A673 (cell line): ENCODE measurements at places on chromosomes 1 and 21. TPM values are rescaled to one million over a fixed set of nuclear protein-coding genes. Genes with fewer than 3 reads are reported as not detected.

DNA sequence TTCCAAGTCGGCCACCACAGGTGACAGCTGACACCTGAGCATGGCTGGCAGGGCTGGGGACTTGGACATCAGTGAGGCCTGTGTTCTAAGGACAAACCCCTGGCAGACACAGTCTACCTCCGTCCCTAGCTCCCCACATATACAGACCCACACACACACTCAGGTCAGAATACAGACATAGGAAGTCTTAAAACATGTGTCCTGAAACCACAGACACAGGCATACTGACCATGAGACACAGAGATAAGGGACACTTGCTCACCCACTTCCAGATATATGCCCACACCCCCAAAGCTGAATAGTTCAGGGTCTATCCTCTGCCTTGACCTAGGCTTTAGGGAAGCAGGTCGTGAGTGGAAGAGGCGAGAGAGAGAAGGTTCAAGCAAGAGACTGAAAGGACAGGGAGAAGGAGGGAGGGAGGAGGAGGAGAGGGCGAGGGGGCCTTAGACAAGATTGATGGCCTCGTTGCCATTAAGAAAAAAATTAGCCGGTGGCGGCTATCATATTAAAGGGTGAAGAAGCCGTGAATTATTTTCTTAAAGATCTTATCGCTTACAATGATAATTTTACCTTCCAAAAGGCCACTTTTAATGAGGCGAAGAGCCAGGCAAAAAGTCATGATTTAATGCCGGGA is 49.9 kb downstream of the TMEM53 start:
- no peak for DNase-seq

Gene PRAMEF1
- total RNA-seq: not detected in 2 replicates

Gene SEC16B
- 1.3 and 1.6 TPM in 2 replicates for total RNA-seq

DNA sequence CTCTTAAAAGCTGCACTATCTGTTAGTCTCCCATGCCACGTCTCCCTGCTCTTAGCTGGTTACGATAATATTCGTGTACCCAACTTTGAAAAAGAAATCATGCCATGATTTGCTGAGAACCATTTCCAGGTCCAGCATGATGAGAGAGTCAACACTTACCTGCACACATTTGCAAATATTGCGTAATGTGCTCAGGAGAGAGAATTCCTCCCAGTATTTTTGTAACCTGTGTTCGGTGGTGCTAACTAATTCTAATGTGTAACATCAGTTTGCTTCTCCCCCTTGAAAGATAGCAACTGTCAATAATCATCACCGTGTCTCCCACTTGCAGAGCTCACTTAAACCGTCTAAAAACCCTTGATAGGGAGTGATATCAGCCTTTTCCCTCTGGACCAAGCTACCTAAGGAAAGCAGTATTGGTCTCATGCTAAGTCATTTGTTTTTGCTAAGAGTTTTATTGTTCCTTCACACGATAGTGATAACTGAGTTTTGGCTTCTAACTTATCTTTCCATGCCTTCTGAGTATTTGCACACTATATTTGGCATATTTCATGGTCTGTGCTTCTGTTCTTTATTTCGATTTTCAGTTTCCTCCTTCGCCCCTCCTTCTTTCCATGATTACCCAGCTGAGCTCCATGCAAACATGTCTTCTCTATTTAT is 61.1 kb upstream of the IRF2BP2 start:
- no peak for DNase-seq

DNA sequence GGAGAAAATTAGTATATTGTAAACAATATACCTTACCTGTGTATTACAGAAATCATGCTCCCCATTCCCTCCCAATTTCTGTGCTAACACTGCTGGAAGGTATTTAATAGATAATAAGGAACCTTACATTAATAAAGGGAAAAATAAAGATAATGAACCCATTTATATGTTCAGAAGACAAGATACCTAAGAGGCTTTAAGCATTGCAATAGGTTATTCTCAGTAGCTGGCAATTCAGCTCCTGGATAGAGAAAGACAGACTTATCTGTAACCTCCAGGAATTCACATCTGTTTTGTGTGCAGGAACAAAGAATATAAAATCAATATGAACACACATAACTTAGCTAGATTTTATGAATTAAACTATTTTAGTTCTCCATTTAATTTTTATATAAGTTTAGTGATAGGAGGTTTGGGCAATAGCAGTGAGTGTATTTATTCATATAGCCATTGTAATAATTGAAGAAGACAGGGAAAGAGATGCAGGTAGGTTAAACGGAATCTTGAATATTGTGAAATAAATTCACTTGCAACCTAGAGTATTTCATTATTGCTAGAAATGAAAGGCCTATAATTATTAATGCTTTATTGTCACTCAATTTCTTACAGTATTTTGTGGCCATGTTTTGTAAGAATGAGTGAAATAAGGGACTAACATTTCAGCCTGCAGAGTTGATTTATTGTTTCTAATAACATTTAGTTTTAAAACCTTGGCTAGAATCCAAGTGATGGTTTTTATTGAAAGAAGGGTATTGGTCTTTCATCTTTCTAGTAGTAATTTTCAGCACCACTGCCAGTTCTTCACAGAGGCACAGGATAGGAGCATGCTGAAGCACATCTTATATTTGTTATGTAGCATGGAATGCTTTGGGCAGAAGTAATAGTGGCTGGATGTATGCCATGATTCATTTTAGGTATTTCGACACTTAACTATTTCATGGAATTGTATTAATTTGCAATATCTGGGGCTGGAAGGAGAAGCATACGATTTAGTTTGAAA is 1.5 kb downstream of the XPR1 start:
- peak; percentile 8 for DNase-seq

Gene ORC1
- 50.4 and 54.0 TPM in 2 replicates for total RNA-seq

DNA sequence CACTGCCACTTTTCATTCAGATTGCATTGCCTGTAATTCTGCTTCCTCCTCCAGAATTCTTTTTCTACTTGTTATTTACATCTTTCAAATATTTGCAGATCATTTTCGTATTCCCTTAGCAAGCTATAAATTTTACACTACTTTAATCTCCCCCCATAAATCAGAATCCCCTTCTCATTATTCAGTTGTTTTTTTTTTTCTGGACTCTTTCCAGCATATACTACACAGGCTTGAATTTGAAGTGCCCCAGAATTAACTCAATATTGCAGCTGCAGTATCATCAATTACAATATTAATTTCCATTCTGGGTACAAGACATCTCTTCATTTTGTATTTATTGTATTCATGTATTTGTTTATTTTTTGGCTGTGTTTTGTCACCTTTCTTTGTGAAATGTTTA is 1494.3 kb downstream of the AMY1C start:
- no peak for DNase-seq

DNA sequence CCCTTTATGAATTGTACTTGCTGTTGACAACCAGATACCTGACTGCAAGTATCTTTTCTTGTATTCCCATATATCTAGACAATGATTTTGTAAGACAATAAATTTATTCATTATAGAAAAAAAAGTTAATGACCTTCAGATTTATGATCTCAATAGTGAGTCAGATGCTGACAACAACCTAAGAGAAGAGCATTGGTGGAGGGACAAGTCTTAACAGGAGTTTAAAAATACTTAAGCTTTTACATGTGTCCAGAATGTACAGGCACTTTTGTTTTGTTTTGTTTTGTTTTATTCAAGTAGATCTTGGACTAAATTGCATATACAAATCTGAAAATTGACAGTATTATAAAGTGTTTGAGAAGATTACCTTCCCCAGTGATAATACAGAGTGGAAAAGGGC is 1544.6 kb upstream of the B3GALT2 start:
- no peak for DNase-seq

DNA sequence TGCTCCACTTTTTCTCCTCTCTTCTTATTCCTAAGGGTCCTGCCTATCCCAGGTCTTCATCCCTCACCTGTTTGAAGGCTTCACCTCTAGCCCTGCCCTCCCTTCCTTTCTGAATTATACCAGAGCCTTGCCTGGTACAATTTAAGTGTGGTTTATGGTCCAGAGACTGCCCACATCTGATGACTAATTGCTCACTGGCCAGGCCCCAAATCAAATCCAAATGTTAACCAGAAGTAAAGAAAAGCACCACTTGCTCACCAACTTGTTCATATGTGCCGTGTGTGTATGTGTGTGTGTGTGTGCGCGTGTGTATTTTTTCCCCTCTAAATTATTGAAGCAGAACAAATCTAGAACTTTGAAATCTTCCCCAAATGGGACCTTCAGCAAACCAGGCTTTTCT is 26.4 kb downstream of the MYOM3 start:
- DNase-seq: no peak

Gene KRTAP12-2
- 1.6 and 1.8 TPM in 2 replicates for total RNA-seq

Gene PEX11B
- 22.1 and 22.4 TPM in 2 replicates for total RNA-seq

Gene GCSAML
- total RNA-seq: not detected in 2 replicates

Gene TDRD10
- total RNA-seq: not detected in 2 replicates

- DNase-seq: no peak
Measured at GRCh38 chr1:221022331-221022730, 143.1 kb downstream of the HLX start.

Gene RRP1
- 72.5 and 86.4 TPM in 2 replicates for total RNA-seq

GRCh38 chr1:42981255-42981805 is 22.7 kb upstream of the SLC2A1 start:
- peak; percentile 40 for DNase-seq

Gene DNAJB4
- total RNA-seq: 28.3 and 34.5 TPM in 2 replicates

DNA sequence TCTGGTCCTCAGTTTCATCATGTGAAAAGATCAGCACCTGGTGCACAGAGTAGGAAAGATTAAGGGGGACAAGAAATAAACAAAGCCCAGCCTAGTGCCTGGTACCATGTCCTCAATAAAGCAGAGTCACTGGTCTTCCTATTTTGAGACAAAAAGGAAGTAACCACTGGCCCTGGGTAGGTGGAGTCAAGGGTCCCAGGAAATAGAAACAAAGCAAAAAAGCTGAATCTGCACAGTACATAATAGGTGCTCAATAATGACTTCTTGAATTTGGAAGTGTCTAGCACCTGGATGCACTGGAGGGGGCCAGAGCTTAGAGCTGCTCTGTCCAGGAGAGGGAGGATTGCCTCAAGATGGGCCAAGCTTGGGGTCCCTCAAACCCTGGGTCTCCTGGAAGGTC is 1.9 kb upstream of the EPHB2 start:
- DNase-seq: no peak

Gene GJA8
- total RNA-seq: not detected in 2 replicates

DNA sequence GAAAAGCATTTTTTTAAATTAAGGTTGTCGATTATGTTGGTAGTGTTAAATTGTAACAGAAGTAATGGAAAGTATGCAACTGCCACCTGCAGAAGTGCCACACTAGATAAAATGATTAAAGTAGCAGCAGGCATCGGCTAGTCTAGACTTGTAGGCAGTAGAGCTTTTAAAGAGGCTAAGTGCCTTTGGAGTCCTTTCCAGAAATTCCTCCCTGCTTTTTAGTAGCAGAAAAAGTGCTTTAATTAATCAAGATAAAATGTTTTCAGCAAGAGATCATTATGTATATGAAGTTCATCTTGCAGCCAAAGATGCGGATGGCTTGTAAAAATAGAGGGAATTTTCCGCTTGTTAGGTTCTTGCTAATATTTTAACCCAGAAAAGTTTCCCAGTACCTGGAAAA is 87.1 kb upstream of the LRRC8D start:
- DNase-seq: no peak

GRCh38 chr1:117608115-117608615 is 2.3 kb downstream of the TENT5C start:
- DNase-seq: no peak

- peak; percentile 76 for DNase-seq
Measured at GRCh38 chr1:106978477-106979322, 77.8 kb upstream of the PRMT6 start.

DNA sequence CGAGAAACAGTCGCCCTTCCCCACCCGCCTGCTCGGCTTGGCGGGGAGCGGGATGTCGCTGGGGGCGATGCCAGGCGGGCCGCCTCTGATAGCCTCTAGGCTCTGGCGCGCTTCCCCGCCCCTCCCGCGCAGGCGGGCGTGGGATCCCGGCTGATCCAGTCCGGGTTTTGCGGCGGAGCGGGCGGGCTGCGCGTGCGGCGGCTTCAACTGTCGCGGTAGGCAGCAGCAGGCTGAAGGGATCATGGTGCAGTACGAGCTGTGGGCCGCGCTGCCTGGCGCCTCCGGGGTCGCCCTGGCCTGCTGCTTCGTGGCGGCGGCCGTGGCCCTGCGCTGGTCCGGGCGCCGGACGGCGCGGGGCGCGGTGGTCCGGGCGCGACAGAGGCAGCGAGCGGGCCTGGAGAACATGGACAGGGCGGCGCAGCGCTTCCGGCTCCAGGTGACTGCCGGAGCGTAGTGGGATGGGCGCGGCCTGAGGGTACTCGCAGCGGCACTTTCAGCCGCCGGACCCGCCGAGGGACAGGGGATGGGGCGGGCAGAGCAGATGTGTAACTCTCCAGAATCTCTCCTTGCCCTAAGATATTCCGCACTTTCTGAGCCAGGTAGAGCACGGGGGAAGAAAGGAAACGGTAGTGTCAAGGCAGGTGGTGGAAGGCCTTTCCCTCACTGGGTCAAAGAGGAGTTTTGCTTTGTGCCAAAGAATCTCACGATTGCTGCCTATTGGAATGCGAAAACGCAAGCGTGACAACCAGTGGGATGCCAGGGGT is at the start of gene FAAH:
FAAH (plus strand) TSS at position 210 of the 764 bp plus-strand sequence; CDS start at position 242, 32 bp downstream.
- DNase-seq: peak; percentile 77

DNA sequence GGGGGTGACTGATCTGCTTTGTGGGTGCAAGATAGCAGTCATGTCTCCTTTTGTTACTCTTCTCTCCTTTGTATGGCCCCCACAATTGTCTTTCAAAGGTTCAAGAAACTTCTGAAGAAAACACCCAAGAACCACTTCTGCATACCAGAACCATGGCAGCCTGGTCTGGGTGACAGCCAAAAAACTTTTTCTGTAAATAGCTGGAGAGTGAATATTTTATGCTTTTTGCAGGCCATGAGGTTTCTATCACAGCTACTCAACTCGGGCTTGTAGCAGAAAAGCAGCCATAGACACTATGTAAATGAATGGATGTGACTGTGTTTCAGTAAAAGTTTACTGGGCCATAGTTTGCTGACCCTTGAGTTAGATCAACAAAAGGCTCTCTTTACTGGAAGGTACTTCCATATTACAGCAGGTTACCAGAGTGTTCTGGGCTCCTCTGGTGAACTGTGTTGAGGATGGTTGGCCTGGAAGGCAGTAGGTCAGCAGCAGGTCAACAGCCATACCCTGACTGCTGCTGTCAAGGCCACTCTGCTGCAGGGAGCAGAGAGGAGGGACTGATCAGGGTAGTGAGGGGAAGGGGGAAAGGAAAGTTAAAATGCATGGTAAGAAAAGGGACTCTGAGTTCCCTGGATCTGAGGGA is 116.4 kb downstream of the GDAP2 start:
- DNase-seq: no peak

DNA sequence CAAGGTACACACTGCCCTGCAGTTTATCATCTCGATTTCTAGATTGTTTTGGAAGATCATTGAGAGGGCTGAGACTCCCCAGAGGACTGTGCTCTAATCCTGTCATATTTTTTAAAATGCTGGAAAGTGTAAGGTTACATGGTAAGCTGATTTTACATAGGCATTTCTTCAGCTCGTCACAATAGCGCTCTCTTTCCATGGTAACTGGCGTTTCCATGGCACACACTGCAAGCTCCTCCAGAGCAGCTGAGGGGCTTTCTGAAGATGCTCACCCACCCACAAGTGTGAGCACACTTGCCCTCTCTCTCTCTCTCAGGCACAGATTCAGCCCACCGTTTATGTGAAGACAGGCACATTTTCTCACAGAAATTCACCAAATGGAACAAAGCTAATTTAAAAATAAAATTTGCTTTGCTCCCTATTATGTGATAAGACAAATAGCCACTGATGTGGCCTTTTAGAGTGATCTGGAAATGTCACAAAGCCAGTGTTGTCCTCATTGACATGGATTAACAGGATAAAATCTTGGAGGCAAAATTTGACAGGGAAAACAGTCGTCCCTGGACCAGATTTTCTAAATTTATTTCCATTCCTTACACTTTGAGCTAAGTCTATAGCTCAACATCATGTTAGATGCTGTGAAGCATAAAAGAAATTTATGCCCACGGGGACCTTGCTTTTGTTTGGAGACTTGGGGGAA is 421.5 kb downstream of the RWDD3 start:
- DNase-seq: no peak

Gene DNAJC28
- total RNA-seq: 1.7 and 2.1 TPM in 2 replicates
